Left ventricle myocardium superior (tissue), 1 donor: ENCODE measurements at places on chromosomes 2 and 18.
A peak's percentile ranks its signal among the peaks of the same experiment; 100 is the strongest.

DNA sequence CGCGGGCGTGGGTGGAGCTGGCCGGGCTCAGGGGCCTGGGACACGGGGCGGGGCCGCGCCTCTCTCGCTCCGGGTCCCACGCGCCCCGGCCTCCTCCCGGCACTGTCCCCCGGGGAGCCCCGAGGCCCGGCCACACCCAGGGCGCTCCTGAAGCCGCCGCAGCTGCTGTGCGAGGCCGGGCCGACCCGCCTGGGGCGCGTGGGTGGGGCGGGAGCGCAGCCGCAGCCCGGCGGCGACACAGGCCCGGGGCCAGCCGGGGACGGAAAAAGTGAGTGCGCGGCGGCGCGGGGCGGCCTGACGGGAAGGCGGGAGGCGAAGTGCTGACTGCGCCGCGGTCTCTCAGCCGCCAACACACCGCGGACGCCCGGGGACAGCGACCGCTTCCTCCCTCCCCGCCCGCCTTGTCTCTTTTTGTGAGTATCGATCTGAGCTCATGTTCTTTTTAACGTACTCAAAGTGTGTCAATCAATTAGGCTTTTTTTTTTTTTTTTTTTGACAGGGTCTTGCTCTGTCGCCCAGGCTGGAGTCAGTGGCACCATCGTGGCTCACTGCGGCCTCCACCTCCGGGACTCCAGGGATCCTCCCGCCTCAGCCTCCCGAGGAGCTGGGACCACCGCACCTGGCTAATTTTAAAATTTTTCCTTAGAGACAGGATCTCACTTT is 14.5 kb downstream of the PDCD1 start:
- DNase-seq, result peak; percentile 91

- DNase-seq, result no peak
Observed at GRCh38 chr2:101432411-101433181, 42.3 kb downstream of the RFX8 start.

GRCh38 chr2:171325886-171326585 is 107.8 kb downstream of the METTL8 start:
- no peak for DNase-seq

DNA sequence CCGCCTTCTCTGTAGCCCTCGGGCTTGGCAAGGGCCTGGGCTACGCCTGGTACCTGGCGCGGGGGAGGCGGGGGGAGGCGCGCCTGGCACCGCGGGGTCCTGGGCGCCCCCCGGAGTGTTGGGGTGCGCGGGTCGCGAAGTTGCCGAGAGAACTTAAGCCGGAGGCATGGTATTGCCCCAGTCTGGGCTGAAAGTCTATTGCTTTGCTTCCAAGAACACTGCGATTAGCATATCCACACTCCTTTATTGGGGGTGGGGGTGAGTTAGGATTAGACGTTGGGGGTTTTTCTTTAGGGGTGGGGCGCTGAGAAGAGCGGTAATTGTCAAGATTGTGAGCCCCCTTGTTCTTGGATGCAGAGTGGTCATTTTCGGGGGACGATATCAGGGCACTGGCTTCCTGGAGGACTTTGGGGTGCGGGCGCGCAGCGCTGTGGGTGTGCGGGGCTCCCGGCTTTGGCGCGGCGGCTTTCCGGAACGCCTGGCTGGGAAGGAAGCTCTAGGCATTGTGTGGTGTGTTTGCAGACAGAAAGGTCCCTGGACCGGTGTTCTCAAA is 798 bp downstream of the TANC1 start:
- no peak for DNase-seq

- DNase-seq, result no peak
Observed at GRCh38 chr18:12377556-12378197, 650 bp upstream of the AFG3L2 start.
